ENCODE measurements at places on chromosomes 1 and 21.

- no peak for DNase-seq
Measured at GRCh38 chr1:183093786-183094298, 70.6 kb downstream of the LAMC1 start.

DNA sequence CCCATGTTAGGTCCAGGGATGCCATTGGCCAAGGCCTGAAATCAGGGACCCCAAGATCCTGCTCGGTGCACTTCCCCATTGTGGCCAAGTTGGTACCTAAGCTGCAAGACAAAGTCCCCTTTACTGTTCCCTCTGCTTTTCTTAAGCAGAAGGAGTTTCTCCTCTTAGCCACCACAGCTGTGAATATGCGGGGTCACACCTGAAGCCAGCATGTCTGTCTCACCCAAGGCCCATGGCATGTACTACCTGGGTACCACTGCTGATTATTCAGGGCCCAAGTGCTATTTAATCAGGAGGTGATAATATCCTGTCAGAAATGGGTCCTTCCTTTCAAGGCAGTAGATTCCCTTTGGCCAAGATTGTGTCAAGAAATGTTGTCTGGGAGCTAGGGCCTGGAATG, 133.9 kb upstream of the DNAH14 start:
- no peak for DNase-seq

- no peak for DNase-seq
Measured at GRCh38 chr21:25837533-25838265, 102.9 kb downstream of the GABPA start.

- no peak for DNase-seq
Measured at GRCh38 chr1:223714849-223715603, 2.7 kb downstream of the CAPN2 start.

DNA sequence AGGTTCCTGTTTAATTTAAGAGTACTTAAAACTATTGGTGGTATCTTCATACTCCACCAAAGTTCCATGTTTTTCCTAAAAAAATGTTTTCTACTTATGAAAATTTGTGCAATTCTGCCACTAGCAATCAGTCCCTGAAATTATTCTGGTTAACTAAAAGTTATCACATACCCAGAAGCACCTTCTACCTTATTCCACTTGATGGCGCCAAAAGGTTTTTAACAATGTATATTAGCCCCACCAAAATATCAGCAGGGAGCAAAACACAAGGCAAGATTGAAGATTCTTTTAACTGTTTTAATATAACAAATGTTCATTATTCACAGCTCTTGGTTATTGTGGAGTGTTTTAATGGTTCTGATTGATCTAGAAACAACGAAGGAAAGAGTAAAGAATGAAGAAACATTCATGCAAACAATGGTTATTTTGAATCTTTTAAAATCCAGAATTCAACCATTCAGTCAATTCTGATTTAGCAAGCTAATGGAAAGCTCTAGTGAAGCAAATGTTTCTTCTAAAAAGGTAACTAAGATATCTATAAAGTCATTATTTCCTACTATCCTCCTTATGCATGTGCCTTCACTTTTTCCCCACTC, 67.2 kb downstream of the TTLL7 start:
- no peak for DNase-seq

- no peak for DNase-seq
Measured at GRCh38 chr1:26546375-26546774, 16.8 kb downstream of the RPS6KA1 start.

- DNase-seq: no peak
Measured at GRCh38 chr1:117633423-117633822, 27.6 kb downstream of the TENT5C start.

GRCh38 chr1:47201179-47201578, 11.3 kb upstream of the PDZK1IP1 start:
- DNase-seq: no peak

GRCh38 chr1:109818271-109818987, 54.7 kb upstream of the EPS8L3 start:
- DNase-seq: no peak

DNA sequence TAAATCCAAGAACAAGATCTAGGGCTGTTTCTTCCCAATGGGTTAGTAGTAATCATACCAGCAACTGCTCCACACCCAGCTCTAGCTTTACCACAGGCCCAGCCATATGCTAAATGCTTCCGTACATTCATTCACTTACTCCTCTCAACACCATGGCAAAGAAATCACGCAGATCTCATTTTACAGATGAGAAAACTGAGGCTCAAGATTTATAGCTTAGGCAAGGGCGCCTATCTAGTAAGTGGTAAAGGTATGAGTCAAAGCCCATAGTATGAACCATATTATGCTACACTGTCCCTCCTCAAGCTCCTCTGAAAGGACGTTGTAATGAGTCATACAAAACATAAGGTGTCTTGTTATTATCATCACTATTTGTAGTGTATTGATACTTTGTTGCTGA, 82.2 kb downstream of the NIBAN1 start:
- no peak for DNase-seq

DNA sequence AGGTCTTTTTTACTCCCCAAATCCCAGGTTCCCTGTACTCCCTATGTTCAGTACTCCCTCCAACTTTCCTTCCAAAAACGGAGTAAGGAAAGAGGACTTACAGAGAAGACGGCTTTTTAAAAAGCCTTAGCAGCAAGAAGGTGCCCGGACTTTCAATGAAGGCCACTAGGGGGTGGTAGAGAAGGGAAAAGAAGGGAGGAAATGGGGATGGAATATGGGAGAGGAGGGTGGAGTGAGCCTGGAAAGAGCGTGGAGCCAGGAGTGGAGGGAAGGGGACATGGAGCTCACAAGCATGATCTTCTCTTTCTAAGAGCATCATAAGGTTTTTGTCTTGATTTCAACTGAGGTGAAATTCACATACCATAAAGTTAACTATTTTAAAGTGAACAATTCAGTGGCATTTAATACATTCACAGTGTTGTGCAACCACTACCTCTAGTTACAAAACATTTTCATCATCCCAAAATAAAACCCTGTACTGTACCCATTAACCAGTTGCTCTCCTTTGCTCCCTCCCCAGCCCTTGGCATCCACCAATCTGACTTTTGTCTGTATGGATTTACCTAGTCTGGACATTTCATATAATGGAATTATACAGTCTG, 129.9 kb downstream of the ZNF281 start:
- DNase-seq: no peak

DNA sequence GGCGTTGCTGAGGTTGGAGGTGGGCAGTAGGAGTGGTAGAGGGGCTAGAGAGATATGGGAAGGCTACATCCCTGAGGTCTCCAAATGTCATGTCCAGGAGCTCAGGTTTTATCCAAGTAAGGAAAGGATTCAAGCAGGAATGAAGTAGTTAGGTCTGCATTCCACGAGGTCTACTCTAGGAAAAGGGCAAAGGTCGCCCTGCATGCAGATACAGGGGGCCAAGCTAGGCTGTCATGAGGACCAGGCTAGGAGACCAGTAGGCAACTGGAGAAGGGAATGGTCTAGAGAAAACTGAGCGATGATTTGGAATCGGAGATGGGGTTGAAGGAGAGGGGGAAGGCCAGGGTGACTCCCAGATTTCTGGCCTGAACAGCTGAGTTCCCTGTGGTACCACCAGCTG, 48.7 kb downstream of the IRF2BP2 start:
- DNase-seq: no peak

DNA sequence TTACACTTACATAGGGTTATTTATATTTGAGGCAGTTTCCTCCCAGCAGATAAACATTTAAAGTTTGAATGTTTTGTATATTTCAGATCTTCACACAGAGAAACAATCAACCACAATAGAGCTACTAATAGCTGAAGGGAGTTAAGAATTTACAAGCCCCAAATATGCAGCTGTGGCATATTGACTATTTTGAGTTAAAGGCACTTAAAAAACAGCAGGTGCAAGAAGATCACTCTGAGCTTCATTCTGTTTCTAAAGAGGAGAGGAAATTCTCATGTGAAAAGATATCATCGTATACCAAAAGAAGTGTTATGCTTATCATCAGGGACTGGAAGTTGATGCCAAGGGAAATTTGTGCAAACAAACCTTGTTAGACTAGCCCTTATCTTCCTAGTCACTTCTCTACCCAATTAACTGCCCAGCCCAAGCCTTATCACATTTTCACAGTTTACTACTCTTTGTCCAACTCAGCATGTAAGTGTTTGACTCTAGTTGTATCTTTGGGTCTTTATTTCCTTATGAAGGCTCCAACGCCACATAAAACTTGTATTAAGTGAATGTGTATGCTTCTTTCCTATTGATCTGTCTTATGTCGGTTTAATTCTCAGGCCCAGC, 66.3 kb upstream of the COG2 start:
- no peak for DNase-seq

DNA sequence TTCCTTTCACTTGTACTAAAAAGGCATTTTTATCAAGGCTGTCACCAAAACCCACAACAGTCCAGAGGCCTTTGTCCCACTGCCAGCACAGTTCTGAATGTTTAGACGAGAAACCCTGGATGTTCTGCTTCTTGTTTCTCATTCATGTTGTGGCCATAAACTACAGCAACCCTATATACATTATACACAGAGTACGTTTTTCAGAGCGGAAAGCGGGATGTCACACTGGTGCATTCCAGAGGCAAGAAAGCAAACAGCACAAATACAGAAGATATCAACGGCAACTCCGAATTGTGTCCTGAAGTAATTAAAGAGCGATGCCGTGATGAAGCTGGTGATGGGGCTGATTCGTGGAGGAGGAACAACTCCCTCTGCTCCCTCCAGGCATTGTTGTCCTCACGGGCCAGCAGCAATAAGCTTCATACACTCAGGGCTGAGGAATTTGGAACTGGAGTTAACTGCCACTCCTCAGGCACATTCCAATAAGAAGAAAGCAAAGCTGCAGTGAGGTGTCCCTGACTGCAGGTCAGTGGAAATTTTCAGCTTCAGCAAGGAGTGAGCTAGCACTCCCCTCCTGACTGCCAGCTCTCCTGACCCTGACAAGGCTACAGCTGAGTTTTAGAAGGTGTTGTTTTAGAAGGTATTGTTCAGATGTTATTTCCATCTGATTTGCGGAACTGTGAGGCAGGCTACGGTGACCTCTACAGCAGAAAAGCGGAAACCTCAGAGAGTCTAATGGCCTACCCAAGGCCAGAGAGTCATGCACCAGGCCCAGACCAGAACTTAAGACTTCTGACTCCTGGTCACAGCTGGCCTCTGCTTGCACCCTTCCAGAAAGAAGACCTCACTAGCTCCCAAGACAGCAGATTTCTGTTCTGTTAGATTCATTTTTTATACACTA, 149.0 kb downstream of the TGFBR3 start:
- DNase-seq: no peak

DNA sequence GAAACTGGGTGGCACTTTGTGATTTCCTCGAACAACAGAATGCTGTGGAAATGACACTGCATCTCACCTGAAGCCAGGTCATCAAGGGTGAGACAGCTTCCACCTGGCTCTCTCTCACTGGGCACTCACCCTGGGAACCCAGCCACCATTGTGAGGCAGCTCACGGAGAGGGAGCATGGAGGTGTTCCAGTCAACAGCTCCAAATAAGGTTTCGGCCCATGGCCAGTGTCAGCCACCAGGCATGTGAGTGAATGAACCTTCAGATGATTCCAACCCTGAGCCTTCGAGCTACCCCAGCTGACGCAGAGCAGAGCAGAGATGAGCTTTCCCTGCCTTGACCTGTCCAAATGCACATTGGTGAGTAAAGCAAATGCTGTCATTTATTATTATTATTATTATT, 58.1 kb downstream of the SYDE2 start:
- no peak for DNase-seq

- DNase-seq: no peak
Measured at GRCh38 chr1:197314682-197315081, 46.6 kb downstream of the CRB1 start.

DNA sequence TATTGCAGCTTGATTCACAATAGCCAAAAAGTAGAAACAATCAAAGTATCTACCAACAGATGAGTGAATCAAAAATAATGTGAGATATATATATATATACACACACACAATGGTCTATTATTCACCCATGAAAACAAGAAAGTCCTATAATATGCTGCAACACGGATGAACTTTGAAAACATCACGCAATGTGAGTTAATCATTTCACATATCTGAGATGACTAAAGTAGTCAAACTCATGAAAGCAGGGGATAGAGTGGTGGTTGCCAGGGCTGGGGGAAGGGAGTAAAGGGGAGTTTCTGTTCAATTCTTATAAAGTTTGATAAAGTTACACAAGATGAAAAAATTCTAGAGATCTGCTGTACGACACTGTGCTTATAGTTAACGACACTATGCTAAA, 1234.8 kb downstream of the MRPL39 start:
- no peak for DNase-seq

DNA sequence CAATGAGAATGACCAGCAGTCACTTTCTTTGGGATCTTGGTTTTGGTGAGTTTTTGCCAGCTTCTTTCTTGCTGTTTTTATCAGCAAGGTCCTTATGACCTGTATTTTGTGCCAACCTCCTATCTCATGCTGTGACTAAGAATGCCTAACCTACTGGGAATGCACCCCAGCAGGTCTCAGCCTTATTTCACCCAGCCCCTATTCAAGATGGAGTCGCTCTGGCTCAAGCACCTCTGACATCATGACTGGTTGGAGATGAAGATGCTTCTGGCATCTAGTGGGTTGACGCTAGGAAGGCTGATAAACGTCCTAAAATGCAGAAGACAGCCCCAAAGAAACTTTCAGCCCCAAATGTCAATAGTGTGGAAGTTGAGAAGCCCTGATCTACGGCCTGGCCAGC, 33.6 kb upstream of the NHLH2 start:
- DNase-seq: no peak

GRCh38 chr1:8165595-8166360, 139.7 kb upstream of the ERRFI1 start:
- no peak for DNase-seq

DNA sequence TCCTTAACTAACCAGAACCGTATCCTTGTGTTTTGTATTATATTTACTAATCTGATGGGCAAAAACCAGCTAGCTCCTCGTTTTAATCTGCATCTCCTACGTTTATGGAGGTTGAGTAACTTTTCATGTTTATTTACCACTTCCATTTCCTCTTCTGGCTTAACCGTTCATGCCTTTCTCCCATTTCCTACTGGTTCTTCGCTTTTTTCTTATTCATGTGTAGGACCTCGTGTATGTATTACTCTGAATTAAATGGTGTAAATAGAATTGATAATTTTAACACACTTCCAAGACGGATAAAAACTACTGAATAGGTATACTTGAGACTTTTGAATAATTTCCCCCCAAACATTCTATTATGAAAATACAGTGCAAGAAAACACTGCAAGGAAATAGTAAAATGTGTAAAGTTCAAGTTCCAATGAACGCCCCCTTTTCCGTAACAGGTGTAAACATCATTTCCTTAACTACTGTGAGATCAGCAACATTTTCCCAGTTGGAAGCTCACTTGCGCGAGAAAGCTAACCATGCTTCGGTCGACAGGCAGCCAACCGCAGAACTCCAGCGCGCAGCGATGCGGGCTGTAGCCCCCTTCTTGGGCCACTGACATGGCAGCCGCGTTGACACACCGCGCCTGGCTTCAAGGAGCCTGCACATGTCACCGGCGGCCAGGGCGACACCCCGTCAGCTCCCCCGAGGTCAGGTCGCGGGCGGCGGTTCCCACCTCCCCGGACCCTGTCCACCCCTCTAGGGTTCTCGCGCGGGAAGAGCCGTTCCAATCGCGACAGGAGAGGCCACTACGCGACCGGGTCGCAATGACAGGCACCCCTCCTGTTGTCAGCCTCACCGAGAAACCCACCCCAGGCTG, 816 bp downstream of the EDEM3 start:
- peak; percentile 23 for DNase-seq

- no peak for DNase-seq
Measured at GRCh38 chr1:38120552-38121230, 74.1 kb upstream of the POU3F1 start.
